NCI-H187 (cell line): ENCODE measurements at places on chromosomes 3 and 15.
A peak's percentile ranks its signal among the peaks of the same experiment; 100 is the strongest.

DNA sequence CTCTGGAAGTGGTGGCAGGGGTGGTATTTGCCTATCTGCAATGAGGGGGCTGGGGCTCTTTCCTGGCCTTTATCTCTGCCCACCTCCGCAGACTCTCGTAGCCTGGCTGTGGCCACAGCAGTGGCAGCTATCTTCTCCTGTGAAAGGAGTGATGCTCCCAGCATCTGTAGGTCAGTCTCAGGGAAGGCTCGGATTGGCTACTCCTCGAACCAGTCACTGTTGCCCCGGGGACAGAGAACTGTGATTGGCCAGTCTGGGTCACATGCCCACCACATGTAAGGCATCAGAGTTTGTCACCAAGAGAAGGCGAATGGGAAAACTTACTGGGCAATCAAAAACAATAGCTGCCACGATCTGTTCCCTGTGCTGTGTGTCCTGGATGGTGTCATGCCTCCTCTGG is 30.1 kb upstream of the FGD5 start:
- no peak for DNase-seq

DNA sequence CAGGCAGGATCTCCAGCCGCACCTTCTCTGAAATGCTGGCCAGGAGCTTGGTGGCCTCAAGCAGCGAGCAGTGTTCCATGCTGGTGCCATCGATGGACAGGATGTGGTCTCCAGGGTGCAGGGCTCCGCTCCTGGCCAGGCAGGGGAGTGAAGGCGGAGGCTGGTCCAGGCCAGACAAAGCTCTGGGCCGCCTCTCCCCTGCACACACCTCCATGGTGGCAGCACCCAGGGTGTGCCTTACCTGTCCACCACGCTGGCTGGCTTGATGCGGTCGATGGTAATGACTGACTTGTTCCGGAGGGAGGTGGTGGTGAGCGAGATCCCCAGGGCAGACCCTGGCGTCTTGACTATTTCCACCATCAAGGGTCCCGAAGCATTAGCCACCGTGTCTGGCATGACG is 20.0 kb downstream of the GRIP2 start:
- DNase-seq, result no peak

- DNase-seq, result no peak
Observed at GRCh38 chr3:16504242-16504641, 9.3 kb downstream of the RFTN1 start.

DNA sequence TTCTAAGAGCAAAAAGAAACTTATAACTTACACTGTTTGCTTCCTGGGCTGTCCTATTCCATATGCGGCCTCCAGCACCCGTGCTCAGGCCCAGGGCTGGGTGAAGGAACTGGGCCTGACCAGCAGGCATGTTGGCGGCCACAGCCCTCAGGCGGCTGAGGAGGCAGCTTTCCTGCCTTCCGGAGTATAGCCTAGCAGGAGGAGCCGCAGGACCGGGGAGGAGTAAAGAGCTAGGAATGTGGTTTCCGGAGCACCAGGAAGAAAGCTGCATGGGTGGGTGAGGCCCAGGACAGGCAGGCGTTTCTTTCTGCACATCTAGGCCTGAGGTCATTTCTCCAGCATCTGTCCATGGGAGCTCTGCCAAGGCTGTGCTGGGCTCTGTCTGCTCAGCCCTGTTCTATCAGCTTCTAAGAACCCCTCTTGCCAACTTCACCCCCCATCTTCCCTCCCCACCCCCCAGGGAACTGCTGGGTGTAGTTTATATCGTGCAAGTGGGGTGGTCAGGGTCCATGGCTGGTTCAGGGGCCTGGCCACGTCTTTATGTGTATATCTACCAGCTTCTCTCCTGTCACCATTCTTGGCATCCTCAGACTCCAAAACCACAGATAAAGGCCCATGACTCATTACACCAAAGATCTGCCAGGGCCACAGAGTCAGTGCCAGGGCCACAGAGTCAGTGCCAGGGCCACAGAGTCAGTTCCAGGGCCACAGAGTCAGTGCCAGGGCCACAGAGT is 7.8 kb upstream of the KIF7 start:
- no peak for DNase-seq

- no peak for DNase-seq
Observed at GRCh38 chr3:39879581-39879980, 70.2 kb downstream of the MYRIP start.

GRCh38 chr3:147372525-147373027 is 33.8 kb downstream of the ZIC4 start:
- no peak for DNase-seq

DNA sequence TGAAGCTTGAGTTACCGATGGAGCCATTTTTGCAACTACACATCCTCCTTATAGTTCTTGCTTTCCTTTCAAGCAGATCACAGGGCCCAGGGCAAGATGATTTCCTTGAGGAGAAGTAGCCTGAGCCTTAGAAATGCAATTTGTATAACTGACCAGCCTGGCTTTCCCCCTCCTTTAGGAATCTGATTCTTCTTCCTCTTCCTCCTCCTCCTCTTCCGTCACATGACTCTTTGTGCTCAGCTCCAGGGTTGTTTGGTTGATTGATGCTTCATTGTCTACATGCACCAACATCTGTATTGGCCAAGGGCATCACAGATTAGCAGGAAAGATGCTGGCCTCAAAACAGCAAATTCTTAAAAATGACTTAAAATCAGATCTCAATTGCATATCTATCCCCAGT is 3.3 kb downstream of the SNAPC5 start:
- DNase-seq, result no peak

DNA sequence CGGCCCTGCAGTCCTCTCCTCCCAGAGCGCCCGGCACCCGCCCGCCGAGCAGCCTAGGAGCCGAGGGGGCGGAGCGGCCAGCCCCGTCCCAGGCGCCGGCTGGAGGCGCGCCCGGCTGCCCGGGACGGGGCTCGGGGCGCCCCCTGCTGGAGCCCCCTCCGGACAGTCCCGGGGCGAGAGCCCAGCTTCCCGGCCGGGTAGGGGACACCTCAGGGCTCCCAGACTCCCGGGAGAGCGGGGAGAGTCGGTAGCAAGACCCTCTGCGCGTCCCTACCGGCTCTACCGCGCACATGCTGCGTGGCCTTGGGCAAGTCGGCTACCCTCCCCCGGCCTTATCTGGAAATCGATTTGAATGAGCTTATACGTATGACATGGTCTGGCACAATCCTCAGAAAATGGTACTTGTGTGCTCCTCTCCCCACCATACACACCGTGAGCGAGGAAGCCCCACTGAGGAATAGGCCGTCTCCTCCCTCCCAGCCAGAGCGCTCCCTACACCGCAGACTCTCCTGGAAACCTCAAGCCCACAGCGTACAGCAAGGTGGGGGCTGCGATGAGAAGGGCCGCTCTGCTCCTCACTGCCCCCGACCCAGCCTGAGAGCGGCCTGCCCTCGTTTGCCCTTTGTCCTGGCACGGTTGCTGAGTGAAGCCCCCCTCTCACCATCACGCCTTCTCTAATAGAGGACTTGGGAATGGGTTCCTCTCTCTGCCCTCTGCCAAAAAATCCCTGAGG is at the start of gene DAPK2:
Gene DAPK2, minus strand, starts transcription at position 65 of the 733 bp plus-strand sequence. CDS start 6,224 bp downstream, outside the sequence.
- DNase-seq, result no peak

- DNase-seq, result peak; percentile 84
Observed at GRCh38 chr3:35664460-35664919, 25.2 kb downstream of the ARPP21 start.

- DNase-seq, result no peak
Observed at GRCh38 chr3:159795681-159796175, 192.9 kb upstream of the IL12A start.

- no peak for DNase-seq
Observed at GRCh38 chr15:31340592-31340991, 14.0 kb downstream of the KLF13 start.

- DNase-seq, result no peak
Observed at GRCh38 chr15:36406366-36406765, 173.1 kb upstream of the CDIN1 start.

GRCh38 chr3:111676211-111677006 is 81.3 kb upstream of the ZBED2 start:
- DNase-seq, result no peak

- no peak for DNase-seq
Observed at GRCh38 chr15:69115031-69115430, 45.4 kb upstream of the GLCE start.

GRCh38 chr3:128617557-128618397 is 32.8 kb downstream of the RPN1 start:
- peak; percentile 95 for DNase-seq

GRCh38 chr15:31448635-31448979 is 122.0 kb downstream of the KLF13 start:
- no peak for DNase-seq

GRCh38 chr3:178754852-178755510 is 218.7 kb downstream of the KCNMB2 start:
- no peak for DNase-seq
